ENCODE measurements at places on chromosomes 5 and 9.

GRCh38 chr5:170389550-170389892, 354 bp upstream of the KCNMB1 start:
- DNase-seq, result no peak

- DNase-seq, result no peak
Observed at GRCh38 chr9:113220467-113221002, 542 bp downstream of the FKBP15 start.

DNA sequence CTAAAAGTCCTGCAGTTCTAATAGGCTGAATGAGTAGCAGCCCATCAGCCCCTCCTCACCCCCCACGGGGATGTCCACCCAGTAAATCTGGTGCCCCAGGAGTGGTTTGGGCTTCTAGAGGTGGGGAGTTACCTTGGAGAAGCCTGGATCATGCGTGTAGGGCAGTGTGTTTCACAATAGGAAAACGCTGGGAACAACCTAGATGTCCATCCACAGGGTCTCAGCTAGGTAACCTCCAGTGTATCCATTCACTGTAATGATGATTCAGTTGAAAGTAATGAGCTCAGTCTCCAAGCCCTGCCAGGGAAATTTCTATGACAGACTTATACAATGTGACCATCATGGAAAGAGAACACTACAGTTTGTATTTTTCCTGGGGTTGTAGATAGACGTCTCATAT, 51.8 kb downstream of the NDST1 start:
- DNase-seq, result no peak

DNA sequence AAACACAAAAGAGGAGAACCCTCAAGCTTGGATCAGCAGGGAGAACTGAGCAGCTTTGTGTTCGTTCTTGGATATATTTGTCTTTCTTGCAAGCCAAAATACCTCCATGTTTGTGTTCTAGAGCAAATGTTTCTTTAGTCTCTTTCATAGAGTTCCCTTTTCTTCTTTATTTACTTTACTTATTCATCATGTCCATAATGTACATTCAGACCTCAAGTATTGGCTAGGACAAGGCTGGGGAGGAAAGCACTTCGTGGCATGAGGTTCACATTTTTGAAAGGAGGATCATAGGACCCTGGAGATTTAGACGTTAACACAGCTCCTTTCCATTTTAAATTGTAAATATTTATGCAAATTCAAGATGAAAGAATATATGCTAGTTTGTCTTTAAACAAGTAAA, 590.2 kb upstream of the MEF2C start:
- no peak for DNase-seq

GRCh38 chr5:72509401-72509800, 2.2 kb upstream of the ZNF366 start:
- DNase-seq, result no peak

DNA sequence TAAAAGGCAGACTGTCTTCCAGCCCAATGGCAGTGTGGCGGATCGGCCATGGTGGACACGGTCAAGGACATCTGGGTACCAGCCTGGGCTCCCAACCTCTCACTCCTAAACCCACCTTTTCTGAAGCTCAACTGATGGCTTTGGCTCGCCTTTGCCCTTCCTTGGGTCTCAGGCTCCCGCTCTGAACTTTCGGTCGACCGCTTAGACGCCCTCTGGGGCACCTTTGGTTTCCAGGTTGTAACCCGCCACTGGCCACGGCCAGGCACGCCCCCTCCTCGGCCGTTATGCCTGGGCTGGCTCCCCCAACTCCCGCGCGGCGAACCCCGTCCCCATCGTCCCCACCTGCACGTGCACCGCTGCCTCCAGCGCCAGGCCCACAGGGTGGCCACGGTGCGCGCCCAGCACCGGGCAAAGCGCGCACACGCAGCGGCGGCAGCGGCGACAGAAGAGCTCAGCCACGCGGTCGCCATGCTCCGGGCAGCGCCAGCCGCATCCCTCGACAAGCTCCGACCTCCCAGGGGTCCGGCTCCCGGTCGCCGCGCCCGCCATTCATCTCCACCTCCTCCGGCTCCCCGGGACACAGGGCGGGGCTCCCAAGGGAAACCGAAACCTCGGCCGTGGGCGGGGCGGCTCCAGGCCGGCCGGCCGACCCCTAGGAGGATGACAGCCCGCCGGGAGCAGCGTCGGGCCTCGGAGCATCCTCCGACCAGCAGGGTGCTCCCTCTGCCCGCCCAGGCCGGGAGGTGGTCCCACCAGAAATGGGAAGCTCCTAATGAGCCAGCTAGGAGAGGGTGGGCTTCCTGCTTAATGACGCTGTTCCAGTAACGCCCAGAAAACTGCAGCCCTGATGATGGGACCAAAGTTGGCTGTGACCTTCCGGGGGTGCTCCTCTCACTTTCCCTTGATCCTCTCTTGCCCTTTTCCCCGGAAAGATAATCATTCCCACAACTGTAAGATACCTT, at the start of gene TRIM14:
TSS of gene TRIM14 (minus strand) at position 583 of the 962 bp plus-strand sequence. CDS start at position 549, 34 bp downstream.
- DNase-seq, result peak; percentile 64

All from dermis microvascular lymphatic vessel endothelial cell (primary cell).